Tongue (tissue), 3 donors: ENCODE measurements at places on chromosomes 7 and 10. TPM values are rescaled to one million over a fixed set of nuclear protein-coding genes. Genes with fewer than 3 reads are reported as not detected.

Gene IRF5
- total RNA-seq, result 1.2 TPM

Gene LAMB1
- total RNA-seq, result 335 TPM

Gene HMX2
- not detected for total RNA-seq

Gene NPSR1
- total RNA-seq, result not detected

Gene CLIP2
- 39.0 TPM for total RNA-seq

Gene APBB1IP
- total RNA-seq, result 2.7 TPM

Gene SFRP5
- total RNA-seq, result 6.9 TPM

Gene OR2A12
- not detected for total RNA-seq

Gene KIAA1549
- total RNA-seq, result 5.8 TPM

Gene GBX1
- not detected for total RNA-seq

Gene CLCN1
- 3.1 TPM for total RNA-seq

Gene TM9SF3
- 90.1 TPM for total RNA-seq

Gene SOSTDC1
- 21.8 TPM for total RNA-seq

Gene PRTFDC1
- total RNA-seq, result 15.4 TPM

GRCh38 chr7:28755255-28755654, 202.9 kb downstream of the TRIL start:
- peak; percentile 46 for DNase-seq

GRCh38 chr7:133003052-133003910, 78.6 kb downstream of the CHCHD3 start:
- no peak for DNase-seq

- no peak for DNase-seq
These were observed 125.7 kb downstream of the ZMYND11 start for GRCh38 chr10:260819-261429.

- no peak for DNase-seq
These were observed 62.5 kb upstream of the RAPGEF5 start for GRCh38 chr7:22419488-22419887.

- DNase-seq, result no peak
These were observed 5.1 kb downstream of the EVX1 start for GRCh38 chr7:27247452-27248426.

GRCh38 chr7:85065888-85066485, 120.9 kb downstream of the SEMA3D start:
- no peak for DNase-seq

DNA sequence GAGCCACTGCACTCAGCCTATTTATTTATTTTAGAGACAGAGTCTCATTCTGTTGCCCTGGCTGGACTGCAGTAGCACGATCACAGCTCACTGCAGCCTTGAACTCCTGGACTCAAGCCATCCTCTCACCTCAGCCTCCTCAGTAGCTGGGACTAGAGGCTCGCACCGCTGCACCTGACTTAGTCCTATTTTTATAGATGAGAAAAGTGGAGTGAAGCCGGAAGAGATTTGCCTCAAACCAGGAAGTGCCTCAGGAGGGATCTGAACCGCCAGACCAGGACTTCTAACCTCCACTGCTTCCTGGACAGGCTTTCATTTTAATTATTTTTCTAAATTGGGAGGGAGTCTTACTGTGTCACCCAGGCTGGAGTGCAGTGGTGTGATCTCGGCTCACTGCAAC, 17.5 kb upstream of the CLIP2 start:
- DNase-seq, result no peak

DNA sequence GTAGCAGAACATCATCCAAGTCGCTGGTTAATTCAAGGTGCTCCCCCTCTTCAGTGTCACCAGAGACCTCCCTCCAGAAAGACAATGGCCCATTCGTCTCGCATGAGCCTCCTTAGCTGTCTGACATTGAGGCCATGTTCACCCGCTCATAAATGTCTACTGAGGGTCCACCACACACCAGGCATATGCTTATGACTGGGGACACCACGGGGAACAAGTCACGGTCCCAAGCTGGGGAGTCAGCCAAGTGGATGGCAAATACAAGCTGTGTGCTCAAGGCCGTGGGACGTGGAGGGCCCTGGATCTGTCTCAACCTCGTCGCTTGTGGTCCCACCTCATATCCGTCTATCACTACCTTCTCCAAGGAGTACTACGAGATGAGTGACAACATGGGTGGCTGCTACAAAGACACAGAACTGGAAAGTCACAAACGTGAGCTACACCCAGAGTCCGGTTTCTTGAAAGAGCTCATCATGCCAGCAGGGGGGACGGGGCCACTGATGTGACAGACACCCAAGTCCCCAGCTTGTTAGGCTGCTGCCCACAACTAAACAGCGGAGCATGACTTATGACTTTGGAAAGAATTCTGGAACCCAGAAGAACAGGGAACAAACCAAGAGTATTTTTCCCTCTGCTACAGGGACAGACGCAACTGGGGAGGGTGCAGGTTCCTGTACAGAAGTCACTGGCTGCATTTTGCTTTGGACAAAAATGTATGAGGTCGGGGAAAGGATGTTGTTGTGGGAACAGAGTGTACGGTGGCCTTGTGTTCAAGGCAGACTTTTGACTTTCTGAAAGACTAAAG, 189.6 kb downstream of the COBL start:
- DNase-seq, result no peak

- no peak for DNase-seq
These were observed 22.8 kb downstream of the PRKAG2 start for GRCh38 chr7:151853896-151854719.

DNA sequence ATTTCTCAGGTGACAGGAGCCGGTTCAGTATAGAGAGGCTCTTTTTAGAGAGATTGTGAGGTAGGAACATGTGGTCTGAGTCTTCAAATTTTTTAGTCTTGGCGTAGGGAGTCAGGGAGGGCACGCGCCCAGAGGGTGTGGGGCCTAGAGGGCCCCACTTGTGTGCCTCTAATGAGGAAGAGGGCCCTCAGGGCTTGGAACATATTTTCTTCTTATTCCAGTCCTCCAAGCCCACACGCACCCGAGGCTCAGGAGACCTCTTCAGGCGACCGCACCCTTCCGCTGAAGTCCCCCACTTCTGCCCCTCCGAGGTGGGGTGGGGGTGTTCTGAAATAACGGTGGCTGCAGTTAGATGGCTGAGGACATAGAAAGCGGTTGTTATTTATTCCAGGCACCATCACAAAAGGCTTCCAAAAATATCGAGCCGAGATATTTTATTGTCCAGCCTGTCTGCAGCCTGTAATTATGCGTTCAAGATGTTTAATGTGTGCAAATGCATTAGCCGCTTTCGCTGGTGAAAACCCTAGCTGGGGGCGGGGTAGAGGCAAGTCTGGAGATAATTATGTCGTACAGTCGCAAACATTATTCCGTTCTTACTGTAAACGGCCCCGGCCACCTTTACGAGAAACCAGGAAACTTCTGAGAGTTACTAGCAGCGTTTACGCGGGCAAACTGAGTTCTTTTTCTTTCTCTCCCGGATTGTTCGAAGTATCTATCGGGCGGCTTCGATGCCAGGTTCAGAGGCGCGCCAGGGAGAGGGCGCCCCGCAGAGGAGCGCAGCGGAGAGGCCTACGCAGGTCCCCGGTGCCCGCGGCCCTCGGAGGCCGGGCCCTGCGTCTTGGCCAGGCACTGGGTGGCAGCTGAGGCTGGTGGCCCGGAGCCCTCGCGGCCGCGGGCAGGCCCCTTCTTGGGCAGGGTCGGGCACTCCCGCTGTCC, 12.9 kb upstream of the HOXA13 start:
- peak; percentile 22 for DNase-seq

DNA sequence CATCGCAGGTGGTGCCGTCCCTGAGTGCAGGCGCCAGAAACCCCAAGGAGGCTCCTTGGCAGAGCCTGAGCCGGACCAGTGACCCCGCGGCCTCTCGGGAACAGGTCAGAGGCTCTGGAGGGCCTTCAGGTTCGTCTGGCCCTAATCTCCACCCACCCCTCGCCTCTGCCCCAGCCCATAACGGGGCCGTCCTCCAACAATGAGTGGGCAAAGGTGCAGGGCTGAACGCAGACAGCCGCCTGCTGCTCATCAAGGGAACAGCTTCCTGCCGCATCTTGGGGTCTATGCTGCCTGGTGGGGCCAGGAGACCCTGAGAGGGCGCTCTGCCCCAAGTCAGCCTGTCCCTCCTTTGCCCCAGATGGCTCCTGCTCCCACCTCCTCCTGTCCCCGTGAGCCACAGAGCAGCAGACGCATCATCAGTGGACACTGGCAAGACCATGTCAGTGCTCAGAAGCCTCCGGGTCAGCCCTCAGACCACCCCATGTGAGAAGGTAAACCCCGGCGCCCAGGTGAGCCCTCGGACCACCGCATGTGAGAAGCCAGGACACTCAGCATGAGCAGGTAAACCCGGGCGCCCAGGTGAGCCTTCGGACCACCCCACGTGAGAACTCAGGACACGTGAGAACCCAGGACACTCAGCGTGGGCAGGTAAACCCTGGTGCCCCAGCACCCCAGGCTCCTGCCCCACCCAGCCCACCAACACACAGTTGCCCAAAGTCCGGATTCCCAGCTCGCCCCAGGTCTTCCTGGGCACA, 142.0 kb downstream of the PTPRN2 start:
- DNase-seq, result no peak

GRCh38 chr10:17035446-17035845, 94.2 kb downstream of the CUBN start:
- DNase-seq, result no peak

- no peak for DNase-seq
These were observed 28.8 kb upstream of the TSPAN33 start for GRCh38 chr7:129115676-129116075.

GRCh38 chr10:21078410-21079329, 181.6 kb upstream of the NEBL start:
- peak; percentile 90 for DNase-seq

DNA sequence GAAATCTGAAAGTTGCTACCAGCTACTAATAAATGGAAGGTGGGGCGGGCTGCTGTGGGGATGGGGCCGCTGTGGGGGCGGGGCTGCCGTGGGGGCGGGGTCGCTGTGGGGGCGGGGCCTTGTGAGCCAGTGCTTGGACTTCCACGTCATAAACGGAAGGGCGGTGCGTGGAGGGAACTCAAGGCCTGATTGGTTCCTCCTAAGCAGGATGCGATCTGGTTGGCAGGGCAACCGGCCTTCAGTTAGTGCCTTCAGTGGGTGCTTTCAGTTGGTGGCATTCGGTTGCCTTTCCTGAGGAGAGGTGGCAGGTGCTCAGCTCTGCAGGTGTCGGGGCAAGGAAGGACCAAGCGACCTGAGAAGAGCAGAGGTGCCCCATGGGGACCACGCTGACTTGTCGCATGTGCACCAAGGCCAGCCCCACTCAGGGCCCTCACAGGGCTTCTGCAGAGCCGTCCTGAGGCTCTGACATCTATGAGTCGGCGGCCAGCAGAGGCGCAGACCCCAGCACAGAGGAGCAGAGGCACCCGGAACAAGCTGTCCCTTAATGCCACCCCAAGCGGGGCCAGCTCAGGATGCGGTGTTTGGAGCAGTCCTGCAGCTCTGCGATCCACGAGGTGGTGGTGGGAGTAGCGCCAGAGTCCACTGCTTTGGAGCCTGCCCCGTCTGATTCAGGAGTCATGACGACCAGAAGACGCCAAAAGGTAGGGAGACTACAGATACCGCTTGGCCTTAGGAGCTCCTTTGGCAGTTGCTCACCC, 54.4 kb upstream of the PDSS1 start:
- DNase-seq, result no peak

- no peak for DNase-seq
These were observed 415.6 kb upstream of the NPVF start for GRCh38 chr7:25643770-25644394.

- no peak for DNase-seq
These were observed 27.5 kb downstream of the SH2B2 start for GRCh38 chr7:102313997-102314780.

GRCh38 chr10:42998481-42999384, 78.1 kb upstream of the RET start:
- DNase-seq, result peak; percentile 40

- DNase-seq, result no peak
These were observed 69.7 kb upstream of the FGFR2 start for GRCh38 chr10:121667948-121668313.

- DNase-seq, result no peak
These were observed 279.5 kb downstream of the CELF2 start for GRCh38 chr10:11297136-11297535.

DNA sequence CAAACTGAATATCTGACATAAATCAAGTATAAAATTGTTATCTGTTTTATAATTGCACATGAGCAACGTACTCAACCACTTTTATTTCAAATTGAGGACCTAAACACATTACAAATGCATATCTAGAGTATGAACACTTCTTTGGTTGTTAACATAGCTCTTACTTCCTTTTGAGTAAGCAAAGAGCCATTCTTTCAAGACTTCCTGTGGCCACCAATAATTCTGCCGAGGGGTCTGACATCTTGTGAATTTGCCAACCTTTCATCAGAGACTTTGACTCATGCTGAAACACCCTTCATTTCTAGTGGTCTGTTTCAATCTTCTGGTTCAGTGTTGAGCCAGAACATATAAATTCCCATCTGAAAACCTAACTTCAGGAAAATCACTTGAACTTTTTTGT, 59.4 kb downstream of the CDK14 start:
- no peak for DNase-seq

- no peak for DNase-seq
These were observed 291.3 kb downstream of the SEMA3D start for GRCh38 chr7:84895563-84895962.

DNA sequence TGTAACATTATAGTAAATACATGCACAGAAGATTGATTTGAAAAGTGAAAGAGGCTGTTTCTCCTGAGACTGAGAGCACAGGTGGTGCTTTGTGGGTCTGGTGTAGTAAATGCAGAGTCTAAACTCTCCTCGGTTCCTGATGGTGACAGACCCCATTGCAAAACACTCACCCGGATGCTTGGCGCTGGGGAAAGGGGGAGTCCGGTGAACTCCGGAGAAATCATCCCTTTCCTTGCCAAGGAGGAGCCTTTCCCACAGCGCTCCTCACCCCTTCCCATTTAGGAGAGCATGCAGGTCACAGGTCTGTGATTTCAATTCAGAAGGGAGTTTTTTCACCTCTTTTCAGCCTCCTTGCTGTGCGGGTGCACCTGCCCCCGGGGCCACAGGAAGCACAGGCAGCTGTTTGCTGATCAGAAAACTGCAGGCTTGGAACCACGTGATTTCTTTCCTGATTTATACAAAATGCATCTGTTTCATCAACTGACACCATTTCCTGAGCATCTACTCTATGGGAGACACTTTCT, 75.6 kb upstream of the LYZL2 start:
- no peak for DNase-seq
